ENCODE measurements at places on chromosomes 2 and 18.
A peak's percentile ranks its signal among the peaks of the same experiment; 100 is the strongest.

DNA sequence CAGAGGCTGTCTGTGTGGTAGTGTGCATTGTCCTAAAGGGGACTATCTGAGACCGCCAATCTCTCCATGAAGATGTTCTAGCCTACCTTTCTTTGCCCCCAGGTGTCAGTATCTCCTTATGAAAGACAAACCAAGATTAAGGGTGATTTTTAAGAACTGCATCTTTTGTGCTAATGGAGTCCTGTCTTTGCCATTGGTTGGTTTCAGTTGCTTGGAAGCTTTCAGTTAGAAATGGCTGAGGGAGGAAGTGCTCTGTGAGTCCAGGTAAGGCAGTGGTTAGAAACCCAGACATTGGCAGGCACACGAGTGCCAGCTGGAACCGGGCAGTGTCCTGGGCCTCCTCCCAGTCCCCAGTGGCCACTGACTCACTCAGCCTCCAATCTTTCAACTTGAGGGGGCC is 111.3 kb downstream of the DOCK10 start:
- no peak for DNase-seq

GRCh38 chr18:3454365-3455089 is 4.6 kb downstream of the TGIF1 start:
- peak; percentile 71 for DNase-seq

GRCh38 chr2:4962419-4962818 is 729.8 kb upstream of the SOX11 start:
- no peak for DNase-seq

DNA sequence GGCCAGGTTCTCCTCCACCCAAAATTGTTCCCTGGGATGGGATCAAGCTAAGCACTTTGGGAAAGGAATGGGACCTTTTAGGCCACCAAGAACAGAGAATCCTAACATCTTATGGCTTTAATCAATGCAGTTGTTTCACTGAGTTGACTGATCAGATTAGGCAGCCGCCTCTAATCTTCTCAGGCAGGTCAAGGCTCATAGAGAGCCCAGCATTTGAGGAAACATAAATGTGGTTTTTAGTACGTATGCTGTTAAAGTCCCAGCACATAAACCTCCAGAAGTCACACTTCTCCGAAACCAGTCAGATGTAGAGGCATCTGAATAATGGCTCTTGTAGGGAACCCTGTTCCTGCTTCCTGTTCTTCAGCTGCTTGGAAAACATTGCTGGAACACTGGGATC is 99.5 kb upstream of the RMDN2 start:
- DNase-seq, result no peak

- DNase-seq, result no peak
Observed at GRCh38 chr2:45339253-45339652, 271.8 kb downstream of the SRBD1 start.

GRCh38 chr2:222708274-222708710 is 36.8 kb downstream of the MOGAT1 start:
- peak; percentile 65 for DNase-seq

GRCh38 chr2:56450772-56451171 is 267.0 kb downstream of the CCDC85A start:
- no peak for DNase-seq

DNA sequence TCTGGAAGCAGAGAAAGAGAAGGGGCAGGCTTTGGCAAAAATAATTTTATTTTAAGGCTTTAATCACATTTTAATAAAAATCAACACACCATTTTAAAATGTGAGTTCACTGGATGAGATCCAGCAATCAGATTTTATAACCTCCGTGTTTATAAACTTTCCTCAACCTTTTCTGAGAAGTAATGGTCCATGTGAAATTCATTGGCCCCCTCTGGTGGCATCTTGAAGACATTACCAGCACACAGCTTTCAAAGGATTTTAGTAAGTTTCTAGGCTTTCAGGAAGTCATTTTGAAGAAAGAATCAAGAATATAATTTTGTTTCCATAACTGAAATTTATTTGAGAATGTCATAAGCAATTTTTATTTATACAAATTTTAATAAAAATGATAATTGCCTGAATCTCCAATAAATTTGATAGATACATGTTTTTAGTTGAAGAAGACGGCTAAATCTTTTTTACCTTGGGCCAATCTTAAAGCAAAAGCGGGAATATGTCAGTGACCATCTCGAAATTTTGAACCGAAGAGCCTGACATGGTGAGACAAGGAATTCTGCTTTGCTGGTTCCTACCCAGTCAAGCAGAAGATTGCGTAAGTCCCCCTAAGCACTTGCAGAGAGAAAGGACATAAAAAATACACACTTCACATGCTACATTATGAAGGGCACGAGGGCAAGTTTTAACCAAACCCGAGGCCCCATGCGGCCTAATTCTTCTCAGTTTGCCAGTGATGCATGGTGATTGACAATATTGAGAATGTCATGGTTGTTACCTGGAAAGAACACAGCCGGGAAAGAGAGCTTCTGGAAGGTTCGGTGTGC is 128.4 kb upstream of the CBLN2 start:
- DNase-seq, result peak; percentile 37

DNA sequence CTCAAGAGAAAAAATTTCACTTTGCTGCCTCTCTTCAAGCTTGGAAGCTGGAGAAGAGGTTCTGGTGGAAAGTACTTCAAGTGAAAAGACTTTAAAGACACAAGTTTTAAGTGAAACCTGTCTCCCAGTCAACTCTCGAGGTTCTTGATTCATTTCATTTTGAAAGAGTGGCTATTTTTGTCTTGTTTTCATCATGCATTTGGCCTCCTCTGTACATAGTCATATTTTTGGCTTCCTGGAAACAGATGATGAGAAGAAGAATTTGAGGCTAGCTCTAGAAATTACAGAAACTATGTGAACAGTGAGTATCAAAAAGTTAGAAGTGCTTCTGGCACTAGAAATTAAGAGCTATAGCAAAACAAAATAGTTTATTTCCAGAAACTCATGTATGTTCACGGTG is 124.8 kb downstream of the DTNA start:
- no peak for DNase-seq

GRCh38 chr2:80058562-80058961 is 246.0 kb downstream of the LRRTM1 start:
- no peak for DNase-seq

DNA sequence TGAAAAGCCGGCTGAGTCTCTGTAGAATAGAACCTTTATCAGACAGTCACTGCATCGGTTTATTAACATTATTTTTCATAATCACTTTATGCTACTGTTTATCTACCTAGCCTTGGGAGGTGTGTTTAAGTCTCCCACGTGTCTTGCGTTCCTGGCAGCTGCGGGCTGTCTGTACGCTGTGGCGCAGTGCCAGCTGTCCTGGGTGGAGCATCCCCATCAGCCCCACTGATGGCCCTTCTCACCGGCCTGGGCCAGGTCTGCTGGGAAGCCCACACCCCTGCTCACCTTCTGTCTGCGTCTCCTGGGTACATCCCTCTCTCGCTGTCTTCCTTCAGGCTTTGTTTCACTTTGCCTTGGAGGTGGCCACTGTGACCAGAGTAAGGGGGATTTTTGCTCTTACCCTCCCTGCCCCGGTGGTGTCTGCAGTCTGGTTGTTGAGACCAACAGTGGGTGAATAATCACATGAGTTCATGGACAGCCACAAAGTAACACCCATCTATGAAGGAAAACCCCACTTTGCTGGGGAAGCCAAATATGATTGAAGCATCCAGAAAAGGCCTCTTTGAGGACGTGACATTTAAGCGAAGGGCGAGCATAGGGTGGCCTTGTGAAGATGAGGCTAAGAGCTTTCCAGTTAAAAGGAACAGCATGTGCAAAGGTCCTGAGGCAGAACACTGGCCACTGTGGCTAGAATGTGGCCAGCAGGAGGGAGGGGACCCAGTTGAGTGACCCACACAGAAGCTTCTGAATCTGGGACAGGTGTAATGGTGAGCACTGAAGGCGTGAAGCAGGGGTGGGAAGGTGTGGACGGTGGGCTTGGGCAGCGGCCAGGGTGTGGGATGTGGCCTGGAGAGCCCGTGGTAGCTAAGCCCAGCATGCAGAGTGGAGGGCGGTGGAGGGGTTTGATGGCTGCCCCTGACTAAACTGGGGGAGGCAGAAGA is 41.7 kb downstream of the RAMP1 start:
- DNase-seq, result no peak

GRCh38 chr18:22822841-22823508 is 110.2 kb upstream of the RBBP8 start:
- DNase-seq, result no peak

- DNase-seq, result no peak
Observed at GRCh38 chr2:112142525-112143078, 4.4 kb downstream of the FBLN7 start.

GRCh38 chr18:75209129-75209950 is at the start of gene PTGR3:
Gene PTGR3 (minus strand): TSS chr18:75209139. CDS start chr18:75209058, 81 bp downstream.
- DNase-seq, result peak; percentile 79

GRCh38 chr2:45439788-45440773 is 171.0 kb downstream of the SRBD1 start:
- peak; percentile 21 for DNase-seq

GRCh38 chr18:79599441-79599931 is 80.1 kb upstream of the CTDP1 start:
- peak; percentile 73 for DNase-seq

DNA sequence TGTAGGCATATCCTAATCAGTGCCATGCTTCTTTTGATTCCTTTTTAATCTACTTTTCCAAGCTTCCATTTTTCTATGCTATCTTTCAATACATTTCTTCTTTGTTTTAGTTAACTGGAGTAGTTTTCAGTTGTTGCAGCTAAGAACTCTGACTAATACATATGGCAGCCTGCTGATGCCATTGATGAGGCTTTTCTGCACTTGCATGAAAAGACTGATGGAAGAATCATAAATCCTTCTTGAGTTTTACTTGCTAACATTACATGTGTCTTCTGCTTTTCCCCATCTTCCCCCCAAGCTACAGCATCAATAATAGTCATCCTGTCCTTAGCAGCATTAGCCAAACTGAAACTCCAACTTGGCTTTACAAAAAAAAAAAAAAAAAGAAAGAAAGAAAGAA is 203.3 kb downstream of the LRP1B start:
- DNase-seq, result peak; percentile 22

DNA sequence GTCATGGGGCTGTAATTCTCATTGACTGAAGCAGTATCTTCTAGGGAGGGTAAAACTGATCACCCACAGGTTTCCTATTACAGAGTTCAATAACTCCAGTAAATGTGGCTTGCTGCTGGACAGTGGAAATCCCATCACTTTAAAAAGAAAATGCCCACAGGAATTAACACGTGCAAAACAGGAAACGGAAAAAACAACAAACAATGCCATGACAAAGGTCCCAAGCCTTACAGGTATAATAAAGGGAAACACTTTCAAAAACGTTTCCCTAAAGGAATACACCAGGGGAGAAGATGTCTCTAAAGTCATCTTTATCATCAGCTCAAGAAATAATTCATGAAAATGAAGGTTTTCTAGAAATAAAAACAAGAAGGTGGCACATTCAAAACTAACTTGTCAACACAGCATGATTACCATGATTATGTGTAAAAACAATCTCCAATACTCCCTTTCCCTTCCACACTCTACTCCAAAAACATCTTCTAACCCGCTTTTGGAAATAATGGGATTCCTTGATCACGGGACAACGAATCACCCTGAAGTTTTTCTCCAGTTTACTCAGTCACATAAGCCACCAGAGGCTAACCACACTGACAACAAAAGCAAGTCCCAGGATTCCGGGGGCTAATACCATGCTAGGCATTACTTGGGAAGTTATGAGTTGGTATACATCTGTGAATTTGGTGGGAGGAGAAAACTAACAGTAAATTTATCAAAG is 167.9 kb downstream of the TCF4 start:
- no peak for DNase-seq

DNA sequence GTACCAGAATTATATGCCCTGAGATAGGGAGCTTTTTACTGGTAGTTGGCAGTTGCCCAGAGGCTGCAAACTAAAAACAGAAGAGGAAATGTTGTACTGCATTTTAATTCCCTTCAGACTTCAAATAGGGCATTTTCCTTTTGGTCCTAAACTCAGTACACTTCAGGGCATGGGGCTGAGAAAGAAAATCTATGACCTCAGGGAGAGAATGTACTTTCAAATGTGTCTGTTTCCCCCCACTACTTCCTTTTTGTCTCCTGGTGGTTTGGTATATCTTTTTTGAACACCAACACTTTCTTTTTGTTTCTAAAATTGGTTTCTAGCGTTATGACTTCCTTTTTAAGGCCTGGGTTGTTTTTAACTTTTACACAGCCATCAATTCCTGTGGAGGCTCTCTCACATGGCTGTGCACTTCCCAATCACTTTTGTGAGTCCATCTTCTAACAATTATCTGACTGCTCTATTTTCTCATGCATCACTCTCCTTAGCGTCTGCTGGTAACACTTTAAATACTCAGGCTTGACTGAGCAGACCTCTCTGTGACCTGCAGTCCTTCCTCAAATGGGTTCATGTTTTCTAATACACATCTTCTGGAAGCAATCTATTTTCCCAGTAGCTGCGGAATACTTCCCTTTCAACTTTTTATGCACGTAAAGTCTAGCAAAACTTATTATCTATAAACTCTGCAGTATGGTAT is 596.0 kb downstream of the LRP1B start:
- no peak for DNase-seq

- DNase-seq, result peak; percentile 9
Observed at GRCh38 chr2:166831930-166832329, 56.4 kb upstream of the XIRP2 start.

DNA sequence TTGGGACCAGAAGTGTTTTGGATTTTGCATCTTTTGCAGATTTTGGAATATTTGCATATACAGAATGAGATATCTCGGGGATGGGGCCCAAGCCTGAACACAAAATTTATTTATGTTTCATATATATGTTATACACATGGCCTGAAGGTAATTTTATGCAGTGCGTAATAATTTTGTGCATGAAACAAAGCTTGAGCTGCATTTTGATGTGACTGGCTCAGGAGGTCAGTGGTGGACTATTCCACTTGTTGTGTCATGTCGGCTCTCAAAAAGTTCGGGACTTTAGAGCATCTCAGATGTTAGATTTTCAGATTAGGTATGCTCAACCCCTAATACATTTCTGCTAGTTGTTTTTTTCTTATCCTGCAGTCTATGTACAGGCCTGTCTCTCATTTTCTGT is 145.4 kb downstream of the FAM210A start:
- no peak for DNase-seq

DNA sequence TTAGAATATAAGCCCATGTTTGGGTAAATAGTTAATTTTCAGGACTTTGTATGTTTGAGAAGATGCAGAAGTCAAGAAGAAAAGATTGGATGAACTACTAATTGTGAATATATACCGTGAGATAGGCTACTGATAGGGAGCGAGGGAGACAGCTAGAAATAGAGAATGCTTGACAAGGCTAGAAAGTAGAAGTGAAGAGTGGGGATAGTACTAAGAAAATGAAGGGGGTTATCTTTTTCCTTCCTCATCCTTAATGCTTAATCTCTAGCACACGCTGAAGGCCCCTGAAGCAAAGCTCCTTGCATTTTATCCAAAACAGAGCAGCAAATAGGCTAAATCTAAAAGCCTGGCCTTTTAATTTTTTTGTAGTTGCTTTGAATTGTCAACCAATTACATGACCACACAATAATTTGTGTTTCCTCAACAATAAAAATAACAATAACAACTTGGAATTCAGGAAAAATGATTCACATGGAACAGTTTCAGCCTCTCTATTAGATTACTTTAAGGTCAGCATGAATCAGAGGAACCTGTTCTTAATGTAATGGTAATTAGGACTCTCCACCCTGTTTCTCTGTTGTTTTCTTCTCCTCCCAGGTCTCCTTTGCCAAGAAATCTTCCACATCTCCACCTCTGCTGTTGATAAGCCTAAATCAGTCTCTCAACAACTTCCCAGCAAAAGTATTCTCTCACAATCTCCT is 1071.3 kb upstream of the ZEB2 start:
- no peak for DNase-seq
